ENCODE measurements at places on chromosomes 5 and 9.

DNA sequence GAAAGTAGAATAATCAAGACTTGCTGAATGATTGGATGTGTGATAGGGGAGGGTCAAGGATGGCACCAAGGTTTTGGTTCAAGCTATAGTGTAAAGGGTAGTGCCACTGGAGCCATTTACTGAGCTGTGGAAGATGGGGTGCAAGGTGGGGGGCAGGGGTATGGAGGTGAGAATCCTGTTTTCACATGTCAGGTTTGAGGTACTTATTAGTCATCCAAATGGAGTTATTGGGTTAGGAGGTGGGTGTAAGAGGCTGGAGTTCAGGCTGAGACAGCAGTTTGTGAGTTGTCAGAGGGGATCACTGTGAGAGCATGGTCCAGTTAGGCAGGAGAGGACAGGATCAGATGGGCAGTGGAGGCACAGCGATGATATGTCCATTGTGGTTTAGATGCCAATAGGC lies 8.9 kb downstream of the PCBD2 start:
- DNase-seq: no peak

GRCh38 chr5:124935065-124935464 lies 188.6 kb upstream of the ZNF608 start:
- DNase-seq: no peak

- no peak for DNase-seq
Observed at GRCh38 chr5:149409268-149409948, 30.3 kb upstream of the IL17B start.

DNA sequence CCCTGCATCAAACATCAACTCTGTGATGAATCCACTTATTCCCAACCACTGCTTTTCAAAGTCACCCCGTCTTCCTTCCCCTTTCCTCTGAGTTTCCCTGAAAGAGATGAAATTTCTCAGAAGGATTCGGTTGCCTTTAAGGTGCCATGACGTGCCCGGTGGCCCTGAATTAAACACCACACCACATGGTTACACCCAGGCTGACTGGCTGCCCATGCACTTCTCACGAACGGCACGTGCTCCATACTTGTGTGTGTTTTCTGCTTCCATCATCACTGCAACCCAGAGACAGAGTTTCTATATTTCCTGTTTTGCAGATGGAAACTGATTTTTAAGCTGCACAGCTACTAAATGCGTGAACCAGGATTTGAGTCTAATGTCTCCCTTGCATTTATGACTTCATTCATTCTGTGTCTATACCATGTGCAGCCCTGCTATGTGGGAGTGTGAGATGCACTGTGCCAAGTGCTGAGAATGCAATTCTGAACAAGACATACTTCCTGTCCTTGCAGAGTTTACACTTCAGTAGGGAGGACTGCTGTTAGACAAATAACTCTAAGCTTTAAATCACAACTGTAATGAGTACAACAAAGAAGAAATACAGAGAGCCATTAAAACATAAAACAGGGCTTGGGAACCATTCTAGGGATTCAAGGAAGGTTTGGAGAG lies 162.9 kb downstream of the NXNL2 start:
- DNase-seq: no peak

DNA sequence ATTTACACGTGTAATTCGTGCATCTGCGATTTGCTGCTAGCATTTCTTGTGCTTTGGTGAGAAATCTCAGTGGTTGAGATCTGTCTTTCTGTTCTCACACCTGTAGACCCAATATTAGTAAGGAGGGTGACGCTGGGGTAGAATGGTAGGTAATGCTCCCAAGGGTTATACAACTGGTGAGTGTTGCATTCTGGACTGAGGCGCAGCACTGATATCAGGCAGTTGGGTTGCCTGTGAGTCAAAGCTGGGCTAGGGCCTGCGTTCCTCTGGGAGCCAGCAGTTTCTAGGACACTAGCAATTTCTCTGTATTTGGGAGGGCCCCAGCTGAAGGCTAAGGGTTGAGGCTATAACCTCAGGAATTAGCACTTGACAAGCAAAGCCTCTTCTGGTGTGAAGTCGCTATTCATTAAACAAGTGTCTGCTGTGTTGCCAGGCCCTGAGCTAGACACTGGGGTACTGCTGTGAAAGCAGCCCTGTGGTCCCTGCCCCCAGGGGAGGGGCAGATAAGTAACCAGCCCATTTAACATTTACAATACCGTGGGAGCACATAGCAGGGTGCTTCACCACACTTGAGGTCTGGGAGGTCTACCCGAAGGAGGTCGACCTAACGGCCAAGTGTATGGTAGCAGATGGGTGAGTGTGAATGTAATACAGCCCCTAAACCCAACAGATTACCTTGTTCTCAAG lies 28.7 kb downstream of the LARP1 start:
- no peak for DNase-seq

DNA sequence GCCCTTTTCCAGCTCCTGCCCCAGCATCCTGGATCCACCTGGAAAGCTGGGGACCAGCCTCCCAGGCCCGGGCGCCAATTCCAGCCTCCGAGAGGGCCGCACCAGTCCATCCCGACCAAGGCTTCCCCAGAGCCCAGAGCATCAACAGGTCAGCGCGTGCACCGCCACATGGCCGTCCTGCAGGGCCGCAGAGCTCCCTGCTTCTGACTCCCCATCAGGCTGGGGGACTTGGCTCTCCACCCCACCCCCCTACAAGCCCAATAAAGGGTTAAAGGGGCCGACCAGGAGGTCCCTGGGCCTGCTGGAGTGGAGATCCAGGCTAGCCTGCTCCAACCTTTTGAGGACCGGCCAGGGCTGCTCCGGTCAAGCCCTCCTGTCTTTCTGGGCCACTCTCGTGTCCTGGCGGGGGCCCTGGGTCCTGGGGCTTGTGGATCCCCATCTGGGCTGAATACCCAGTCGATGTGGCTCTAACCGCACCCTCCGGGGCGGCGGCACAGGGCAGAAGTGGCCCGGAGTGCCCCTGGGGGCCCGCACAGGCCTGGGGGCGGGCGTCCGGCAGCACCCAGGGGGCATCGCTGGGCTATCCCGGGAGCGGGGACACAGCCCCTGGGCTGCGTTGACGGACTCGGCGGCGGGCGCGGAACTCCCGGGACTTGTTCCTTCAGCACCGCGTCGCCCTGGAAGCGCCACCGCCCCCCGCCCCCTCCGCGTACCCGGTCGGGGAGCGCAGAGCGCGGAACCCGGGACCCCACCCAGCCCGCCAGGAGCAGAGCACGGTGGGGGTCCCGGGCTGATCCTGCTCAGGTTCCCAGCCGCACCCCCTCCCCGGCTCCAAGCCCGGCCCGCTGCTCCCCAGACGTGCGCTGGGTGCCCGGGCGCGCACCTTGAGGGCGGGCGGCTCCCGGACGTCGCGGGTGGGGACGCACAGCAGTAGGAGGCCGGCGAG lies 590 bp downstream of the ENTPD2 start:
- no peak for DNase-seq

DNA sequence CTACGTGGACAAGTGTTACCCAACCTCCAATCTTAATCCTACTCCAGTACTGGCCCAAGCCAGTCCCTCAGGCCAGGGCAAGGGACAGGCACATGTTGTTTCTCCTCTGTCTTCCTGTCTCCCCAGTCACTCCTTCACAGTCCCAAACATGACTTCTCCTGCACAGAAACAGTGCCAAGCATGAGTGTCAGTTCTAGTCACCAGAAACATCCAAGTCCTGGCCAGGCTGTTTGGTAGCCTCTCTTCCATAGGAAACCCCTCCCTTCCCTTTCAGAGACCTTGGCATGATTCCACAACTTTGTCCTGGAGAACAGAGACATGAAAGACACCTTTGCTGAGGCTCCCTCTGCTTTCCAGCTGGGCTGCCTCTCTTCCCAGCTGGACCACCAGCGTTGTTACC lies 56.2 kb upstream of the SLC2A8 start:
- DNase-seq: no peak

DNA sequence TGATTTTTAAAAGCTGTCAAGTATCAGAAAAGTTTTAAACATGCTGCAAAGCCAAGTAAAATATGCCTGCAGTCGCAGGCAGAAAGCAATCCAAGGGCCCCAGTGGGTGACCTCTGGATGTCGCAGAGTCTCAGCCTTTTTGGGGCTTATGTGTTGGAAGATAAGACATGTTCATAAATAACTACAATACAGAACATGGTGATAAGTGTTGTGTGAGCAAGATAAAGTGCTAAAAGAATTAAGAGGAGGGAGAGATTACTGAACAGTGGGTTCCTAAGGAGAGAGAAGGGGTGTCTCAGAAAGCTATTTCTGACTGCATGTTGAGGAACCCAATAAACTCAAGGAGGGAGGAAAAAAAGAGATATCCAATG lies 78.9 kb upstream of the ADRB2 start:
- DNase-seq: no peak

DNA sequence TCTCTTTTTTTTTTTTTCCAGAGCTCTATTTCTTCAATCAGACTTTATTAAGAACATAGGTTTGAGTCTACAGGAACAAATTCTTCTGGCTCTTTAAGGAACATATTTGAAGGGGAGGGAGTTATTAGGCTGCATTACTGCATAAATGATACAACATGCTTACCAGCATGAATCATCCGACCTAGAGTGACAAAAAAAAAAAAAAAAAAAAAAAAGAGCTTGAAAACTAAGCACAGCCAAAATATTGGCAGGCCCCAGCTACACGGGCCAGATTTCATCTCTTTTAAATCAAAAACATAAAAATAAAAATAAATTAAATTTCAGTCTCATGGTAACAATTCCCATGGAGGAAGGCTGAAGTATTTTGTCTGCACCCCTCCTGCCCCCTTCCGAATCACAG lies 26.3 kb downstream of the MSX2 start:
- DNase-seq: no peak

Measured in activated CD4-positive, alpha-beta T cell treated with anti-CD3 and anti-CD28 coated beads for 24 hours (primary cell).